ENCODE measurements at places on chromosomes 2 and 18.
A peak's percentile ranks its signal among the peaks of the same experiment; 100 is the strongest.

GRCh38 chr2:72098935-72099334 is 48.7 kb downstream of the CYP26B1 start:
- no peak for DNase-seq

DNA sequence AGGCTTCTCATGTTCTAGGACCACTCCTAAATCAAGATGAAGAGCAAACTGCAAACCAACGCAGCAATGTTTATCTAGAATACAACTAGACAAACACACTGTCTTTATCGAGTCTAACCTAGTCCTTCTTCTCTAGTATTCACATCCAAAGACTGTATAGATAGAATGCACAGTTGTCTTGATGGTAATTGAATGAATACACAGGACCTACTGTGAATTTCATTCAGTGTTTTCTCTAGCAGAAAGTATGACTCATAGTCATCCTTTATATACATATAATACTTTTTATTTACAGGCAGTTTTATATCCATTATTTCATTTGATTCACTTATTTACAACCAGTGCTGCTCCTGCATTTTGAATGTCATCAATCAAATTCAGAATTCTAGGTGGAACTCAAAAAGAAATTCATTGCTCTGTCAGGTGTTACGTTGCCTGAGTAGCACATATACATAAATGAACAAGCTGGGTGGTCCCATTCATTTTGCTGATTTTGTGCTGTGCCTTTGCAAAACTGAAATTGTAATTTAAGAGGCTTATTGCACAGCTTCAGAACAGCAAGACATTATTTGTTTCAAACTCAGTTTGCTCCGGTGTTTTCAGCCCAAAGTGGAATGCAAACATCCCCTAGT is 374.8 kb downstream of the EPHA4 start:
- DNase-seq, result no peak

DNA sequence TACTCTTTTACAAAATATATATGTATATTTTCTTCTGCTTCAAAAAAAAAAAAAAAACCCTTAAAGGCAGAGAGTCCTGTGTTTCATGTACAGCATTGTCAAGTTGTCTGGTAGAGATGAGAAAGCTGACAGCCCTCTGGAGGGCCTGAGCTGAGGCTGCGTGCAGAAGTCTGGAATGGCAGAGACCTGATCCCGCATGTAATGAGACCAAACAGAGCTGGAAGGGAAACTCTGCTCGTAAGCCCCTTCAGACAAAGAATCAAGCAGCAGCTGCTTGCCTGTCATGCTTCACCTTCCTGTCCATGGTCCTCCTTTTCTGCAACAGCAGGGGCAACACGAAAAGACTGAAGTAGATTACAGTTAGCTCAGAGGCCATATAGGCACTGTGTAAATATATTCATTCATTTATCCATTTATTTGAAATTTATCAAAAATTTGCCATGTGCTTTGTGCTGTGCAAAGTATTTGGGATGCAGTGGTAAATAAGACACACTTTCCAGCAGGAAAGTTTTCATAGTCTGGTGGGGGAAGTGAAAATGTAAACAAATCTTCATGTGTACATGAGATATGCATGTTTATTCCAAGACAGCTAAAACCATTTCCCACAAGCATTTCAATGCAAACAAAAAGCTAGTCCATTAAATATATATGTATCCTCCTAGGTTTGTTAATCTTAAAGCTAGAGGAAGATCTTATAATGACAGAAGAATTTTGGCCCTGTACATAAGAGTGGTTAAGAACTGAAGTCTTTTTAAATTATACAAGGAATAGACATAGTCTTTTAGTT is 912.7 kb downstream of the CPS1 start:
- DNase-seq, result peak; percentile 40

DNA sequence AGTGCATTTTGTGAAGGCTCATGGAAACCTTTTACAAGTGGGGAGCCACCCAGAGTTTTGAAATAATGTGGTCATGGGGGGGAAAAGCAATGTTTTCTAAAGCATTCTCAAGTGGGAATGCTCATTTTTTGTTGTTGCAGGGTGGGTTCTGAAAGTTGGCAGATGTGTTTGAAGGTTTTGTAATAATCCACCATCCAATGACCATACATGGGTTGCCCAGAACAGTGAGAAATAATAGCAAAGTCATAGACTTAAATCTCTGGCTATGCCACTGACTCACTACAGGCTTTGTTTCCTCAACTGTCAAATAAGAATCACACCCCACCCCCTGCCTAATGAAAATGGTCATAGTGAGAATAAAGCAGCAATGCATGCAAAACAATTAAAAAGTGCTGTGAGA is 2.9 kb downstream of the DSG3 start:
- DNase-seq, result no peak

DNA sequence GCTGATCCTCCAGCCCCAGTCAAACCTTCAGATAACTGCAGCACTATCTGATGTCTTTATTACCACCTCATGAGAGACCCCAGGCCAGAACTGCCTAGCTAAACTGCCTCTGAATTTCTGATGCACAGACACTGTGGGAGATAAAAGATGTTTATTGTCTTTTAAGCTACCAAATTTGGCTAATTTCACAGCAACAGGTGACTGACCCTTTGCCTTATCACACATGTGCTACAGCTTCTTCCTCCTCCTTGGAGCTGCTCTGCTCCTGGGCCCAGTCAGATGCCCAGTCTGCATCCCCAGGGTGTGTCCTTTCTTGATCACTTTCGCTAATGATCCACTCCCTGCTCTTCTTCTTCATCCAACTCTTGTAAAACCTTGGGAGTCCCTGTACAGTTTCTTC is 19.6 kb upstream of the ACOXL start:
- DNase-seq, result no peak

- DNase-seq, result peak; percentile 27
These were observed 117.1 kb downstream of the RNF144A start for GRCh38 chr2:7034303-7034702.

GRCh38 chr2:236772220-236772837 is 202.7 kb downstream of the ACKR3 start:
- DNase-seq, result no peak

DNA sequence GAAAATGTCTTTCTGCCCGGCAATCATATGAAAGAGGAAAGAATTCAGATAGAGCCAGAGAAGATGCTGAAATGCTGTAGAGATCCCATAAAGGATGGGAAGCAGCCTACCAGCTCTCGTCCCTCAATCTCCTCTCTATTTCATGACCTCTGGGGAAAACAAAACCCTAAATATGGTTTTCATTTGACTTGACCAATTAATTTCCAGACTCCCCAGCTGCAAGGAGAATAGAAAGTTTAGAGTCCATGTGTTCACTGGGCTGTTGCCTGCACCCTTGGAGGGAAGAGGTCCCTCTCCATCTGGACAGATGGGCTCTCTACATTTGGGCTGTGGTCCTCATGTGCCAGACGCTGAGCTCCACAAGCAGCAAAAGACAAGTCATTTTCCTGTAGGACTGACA is 40.6 kb downstream of the CAPN13 start:
- DNase-seq, result no peak

GRCh38 chr2:20304411-20304810 is 46.2 kb downstream of the PUM2 start:
- no peak for DNase-seq

- no peak for DNase-seq
These were observed 119.2 kb downstream of the CACNB4 start for GRCh38 chr2:151979694-151980093.

GRCh38 chr2:71148506-71149063 is 18.2 kb downstream of the MPHOSPH10 start:
- no peak for DNase-seq

DNA sequence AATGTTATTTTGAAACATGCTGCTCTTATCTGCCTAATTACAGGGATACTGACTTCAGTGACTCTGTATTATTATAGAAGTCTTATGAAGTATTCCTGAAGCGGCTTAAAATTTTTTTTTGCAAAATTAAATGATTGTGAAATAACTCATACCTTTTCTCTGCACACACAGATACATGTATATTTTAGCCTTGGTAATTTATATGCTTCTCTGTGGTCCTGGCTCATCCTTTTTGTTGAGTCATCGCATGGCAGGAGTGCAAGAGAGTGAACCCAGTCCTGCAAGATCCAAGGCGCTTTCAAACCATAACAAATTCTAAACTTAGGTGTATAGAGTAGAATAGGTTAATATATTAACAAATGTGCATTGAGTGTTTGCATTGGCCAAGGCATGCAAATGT is 8.6 kb downstream of the CCNT2 start:
- DNase-seq, result no peak

- DNase-seq, result no peak
These were observed 83.4 kb downstream of the TPGS2 start for GRCh38 chr18:36745219-36745975.

GRCh38 chr2:174121612-174122011 is 126.7 kb downstream of the OLA1 start:
- DNase-seq, result no peak

GRCh38 chr2:178707476-178707875 is 99.7 kb downstream of the TTN start:
- no peak for DNase-seq

GRCh38 chr2:239283961-239284795 is 116.6 kb downstream of the HDAC4 start:
- no peak for DNase-seq

DNA sequence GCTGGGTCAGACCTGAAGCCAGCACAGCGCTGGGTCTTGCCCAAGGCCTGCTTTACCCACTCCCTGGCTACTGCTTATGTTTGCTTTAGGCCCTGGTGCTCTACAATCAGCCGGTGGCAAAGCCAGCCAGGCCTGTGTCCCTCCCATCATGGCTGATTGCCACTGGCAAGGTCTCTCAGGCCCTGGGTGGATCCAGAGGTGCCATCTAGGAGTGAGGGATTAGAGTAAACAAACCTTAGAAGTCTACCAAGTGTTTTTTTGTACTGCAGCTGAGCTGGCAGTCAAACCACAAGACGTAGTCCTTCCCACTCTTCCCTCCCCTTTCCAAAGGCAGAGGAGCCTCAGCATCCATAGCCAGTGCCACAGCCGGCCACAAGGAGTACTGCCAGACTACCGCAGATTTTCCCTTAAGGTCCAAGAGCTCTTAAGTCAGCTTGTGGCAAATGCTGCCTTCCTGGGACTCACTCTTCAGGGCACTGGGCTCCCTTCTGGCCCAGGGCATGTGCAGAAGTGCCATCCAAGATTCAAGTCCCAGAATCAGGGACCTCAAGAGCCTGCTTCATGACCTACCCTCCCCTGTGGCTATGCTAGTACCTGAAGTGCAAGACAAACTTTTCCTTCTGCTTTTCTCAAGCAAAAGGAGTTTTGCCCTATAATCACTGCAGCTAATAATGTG is 20.0 kb downstream of the IL1RL2 start:
- DNase-seq, result no peak

GRCh38 chr2:46410273-46411244 is 68.8 kb upstream of the TMEM247 start:
- DNase-seq, result no peak

DNA sequence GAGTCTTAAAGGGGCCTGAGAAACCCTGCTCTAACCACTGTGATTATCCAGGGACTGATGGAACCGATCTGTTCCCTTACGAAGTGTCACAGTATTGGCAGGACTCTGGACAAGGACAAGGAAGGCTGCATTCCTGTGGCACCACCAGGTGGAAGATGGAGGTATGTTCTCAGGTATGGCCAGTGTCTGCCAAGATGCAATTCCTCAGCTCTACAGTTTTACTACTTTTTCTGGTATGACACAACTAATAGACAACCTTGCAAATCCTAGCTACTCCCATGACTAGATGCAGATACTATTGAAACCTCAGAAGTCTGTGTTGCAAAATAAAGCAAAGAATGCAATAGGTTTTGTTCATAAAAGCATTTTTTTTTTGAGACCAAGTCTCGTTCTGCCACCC is 14.6 kb downstream of the RAB31 start:
- DNase-seq, result peak; percentile 62

DNA sequence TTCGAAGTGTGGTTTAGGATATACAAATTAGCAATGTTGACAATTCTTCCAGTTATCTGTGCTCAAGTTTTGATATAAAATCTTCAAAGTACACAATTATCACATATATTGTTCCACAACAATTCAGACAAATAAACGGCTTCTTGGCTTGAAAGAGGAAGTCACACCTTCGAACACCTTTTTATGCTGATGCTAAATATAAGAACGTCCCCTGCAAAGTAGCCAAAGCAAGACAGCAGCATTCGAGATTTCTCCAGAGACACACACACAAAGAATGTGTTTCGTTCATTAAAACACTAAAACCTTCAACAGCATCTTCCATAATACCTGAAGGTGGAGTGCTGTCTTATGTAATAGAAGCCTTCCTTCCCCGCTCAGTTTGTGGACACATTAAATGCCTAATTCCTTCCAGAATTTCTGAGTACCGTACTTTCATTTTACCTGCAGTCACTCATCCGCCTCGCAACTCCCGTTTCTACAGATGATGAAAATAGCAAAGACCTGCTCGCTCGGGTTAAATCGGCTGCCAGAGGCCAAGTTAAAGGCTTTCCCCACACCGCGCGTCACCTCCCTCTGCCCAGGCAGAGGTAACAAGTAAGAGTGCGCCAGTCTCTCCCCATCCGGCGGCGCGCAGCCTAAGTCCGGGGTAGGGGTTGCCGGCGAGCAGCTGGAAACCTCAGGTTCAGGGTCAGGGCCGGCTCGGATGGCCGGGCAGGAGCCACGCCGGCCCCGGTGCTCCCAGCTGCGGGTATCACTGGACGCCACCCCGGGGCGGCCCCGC is 847 bp downstream of the SERPINE2 start:
- DNase-seq, result peak; percentile 74

DNA sequence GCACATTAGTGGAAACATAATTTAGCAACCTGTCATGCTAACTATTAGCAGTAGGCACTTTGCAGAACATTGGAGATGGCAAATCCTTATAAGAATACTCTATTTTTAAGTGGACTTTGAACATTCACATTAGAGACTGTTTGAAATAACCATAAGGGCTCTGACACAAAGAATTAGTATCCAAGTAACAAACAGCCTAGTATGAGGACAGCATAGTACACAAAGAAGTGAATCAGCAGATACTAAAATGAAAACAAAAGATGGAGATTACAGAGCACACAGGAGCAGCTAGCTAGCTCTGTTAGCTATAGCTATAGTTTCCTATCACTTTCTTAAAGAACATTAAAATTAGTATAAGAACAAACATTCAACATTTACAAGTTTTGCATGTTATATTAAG is 256.3 kb upstream of the SPOPL start:
- DNase-seq, result no peak

DNA sequence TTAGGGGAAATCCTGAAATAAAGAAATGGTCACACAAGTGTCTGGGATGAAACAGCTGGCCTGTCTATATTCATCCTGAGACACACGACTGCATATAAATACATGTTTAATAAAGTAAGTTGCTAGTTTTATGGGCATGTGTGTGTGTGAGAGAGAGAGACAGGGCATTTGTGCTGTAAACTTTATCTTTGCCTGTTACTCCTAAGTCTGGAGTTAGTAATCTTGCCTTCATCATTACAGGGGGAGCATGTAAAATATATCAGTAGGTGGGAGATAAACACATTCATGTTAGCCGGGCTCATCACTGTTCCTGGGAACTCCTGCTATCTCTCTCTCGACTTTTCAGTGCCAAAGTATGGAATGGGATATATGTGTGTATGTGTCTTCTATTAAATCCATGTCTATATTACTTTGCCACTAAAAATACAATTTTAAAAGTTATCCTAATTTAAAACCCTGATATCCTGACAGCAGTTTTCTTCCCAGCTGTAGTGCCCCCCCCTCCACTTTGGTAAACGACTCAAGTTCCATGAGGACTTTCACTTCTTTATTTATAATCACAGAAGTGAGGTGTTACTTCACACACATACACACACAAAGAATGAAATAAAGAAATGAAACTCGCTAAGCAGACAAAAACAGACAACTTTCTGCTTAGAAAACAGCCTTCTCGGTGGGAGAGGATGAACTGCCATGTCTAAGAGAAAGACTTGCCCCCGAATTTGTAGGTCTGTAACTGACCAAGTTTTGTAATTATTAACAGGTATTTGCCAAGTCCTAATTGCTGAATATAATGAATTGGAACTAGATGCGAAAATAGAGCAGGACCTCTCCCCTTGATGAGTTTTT is 947 bp downstream of the ZEB2 start:
- no peak for DNase-seq

Data from brain (organoid and tissue), 16 donors.